ENCODE measurements at places on chromosomes 1 and 21.

- DNase-seq = no peak
These were observed 74.4 kb downstream of the RWDD3 start for GRCh38 chr1:95308276-95309030.

GRCh38 chr1:115060501-115060900 lies 28.8 kb downstream of the TSPAN2 start:
- DNase-seq = no peak

DNA sequence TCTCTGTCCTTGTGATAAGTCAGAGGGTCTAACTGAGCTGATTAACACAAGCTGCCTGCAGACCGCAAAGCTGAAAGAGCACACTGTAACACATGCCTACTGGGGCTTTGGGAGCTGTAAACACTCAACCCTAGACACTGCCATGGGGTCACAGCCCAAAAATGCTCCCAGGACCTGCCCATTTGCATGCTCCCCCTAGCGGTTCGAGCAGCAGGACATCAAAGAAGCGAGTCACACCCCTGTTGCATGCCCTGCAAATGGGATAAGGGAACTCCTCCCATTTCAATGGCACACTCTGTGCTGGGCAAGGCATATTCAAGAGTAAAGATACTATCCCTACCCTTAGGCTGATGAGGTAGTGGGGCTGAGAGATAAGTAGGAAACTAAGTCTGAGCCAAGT lies 22.8 kb downstream of the LCE3E start:
- DNase-seq = no peak

DNA sequence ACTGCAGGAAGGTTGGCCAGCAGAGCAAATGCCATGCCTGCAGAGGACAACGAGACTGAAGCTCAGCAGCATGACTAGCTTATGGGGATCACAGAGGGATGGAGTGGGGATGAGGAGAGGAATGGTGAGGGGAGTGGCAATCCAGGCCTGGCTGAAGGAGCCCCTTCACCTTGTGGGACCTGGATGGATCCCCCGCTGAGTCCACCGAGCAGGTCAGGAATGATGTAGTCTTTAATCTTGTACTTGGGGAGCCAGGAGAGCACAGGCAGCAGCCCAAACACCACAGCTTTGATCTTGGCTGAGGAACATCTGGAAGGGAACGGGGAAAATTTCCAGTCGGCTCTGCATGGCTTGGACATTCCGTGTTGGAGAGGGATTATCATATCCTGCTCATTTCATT lies 10.5 kb downstream of the SLC26A9 start:
- DNase-seq = no peak

- no peak for DNase-seq
These were observed 1.2 kb upstream of the FHAD1 start for GRCh38 chr1:15245593-15246360.

- no peak for DNase-seq
These were observed 29.7 kb upstream of the RNF2 start for GRCh38 chr1:185015631-185016030.
